RWPE1 (cell line): ENCODE measurements at places on chromosomes 16 and 17.

DNA sequence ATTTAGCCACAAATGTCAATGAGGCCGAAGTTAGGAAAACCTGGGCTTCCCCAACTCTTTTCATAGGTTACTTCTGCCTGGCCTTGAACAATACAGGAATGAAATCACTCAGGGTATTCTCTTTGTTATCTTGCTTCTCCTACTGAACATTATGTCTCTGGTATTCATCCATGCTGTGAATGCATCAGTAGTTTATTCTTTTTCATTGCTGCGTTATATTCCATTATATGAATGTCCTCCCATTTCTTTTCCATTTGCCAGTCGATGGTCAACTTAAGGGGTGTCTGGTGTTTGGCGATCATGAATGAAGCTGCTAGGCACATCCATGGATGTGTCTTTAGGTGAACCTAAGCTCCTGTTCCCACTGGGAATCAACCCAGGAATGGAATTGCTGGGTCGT is 128.3 kb downstream of the CRLF3 start:
- no peak for DNase-seq

DNA sequence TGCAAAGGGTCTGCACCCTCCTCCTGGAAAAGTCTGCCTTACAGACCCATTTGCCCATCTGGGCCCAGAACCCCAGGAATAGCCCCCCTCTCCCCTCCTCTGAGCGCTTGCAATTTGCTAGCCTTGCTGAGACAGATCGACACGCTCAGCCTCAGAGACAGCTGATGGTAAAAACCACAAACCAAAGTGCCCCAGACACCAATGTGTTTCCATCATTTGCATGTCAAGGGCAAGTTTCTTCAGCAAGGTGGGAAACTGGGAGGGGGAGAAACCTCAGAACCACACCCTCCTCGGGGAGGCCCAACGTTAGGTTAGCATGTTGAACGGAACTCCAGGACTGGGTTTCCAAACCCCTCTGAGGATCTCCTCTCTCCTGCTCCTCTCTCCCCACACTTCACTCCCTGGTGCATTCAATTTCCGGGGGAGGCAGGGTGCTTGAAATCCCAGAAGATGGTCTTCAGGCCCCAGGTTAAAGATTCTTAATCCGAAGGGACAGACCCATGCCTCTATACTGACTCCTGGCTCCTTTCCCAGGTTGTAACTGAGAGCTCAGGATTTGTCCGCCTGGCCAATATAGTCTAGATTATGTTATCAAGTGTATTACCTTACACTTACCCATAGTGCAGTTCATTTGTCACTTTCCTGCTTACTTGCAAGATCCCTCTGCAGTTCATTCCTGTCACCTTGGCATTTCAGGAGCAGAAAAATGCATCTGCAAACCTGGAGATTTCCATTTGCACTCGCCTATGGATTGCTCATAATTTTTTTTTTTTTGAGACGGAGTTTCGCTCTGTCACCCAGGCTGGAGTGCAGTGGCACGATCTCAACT is 1.3 kb upstream of the CUEDC1 start:
- no peak for DNase-seq

GRCh38 chr16:4572715-4573114 is 16.6 kb downstream of the C16orf96 start:
- DNase-seq = no peak

GRCh38 chr17:56185491-56186221 is 32.4 kb downstream of the ANKFN1 start:
- DNase-seq = no peak

- DNase-seq = no peak
These were observed 73.0 kb downstream of the PRKCB start for GRCh38 chr16:23908790-23909189.

GRCh38 chr17:81978524-81979298 is 1.3 kb downstream of the ASPSCR1 start:
- no peak for DNase-seq

GRCh38 chr16:87850009-87851006 is 19.0 kb downstream of the SLC7A5 start:
- no peak for DNase-seq

- DNase-seq = no peak
These were observed 73.3 kb downstream of the COG7 start for GRCh38 chr16:23379707-23380106.

GRCh38 chr16:47624563-47624962 is 163.4 kb downstream of the PHKB start:
- no peak for DNase-seq

- peak; percentile 17 for DNase-seq
These were observed 180.6 kb downstream of the COPRS start for GRCh38 chr17:31678431-31678830.

- DNase-seq = peak; percentile 58
These were observed 345 bp downstream of the EMC8 start for GRCh38 chr16:85798901-85799496.

DNA sequence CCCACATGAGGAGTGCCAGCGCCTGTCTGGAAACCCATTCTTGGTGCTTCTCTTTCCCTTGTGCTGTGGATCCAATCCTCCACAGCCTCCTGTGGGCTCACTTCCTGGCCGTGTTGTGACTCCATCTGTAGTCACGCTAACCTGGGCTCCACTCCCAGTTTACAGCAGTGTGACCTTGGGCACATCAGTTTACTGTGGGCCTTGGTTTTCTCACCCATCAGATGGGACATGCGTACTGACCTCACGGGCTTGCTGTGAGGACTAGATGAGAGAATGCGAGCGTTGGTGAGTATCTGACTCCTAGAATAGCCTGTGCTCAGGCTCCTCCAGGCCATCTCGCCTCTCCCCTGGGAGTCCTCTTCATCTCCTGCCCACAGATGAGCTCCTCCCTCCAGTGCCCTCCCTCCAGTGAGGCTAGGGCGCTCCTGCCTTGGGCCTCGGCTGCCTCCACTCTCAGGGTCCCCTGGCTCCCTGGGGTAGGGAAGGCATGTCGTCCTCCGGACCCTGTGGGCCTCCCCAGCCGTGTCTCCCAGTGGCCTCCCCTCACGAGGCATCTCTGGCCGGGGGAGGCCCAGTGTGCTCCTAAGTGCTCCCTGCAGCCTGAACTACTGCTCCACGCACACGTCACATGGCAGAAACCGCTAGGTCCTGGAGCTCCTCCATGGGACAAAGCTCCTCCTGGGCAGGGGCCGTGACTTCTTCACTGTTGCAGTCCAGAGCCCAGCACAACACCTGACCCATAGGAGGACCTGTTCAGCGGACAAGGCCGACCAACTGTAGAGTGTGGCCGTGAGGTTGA is 5.2 kb upstream of the FOXJ1 start:
- no peak for DNase-seq

GRCh38 chr16:3254309-3254708 is 2.1 kb downstream of the MEFV start:
- DNase-seq = no peak

- no peak for DNase-seq
These were observed 193.0 kb downstream of the IRF8 start for GRCh38 chr16:86091976-86092375.

DNA sequence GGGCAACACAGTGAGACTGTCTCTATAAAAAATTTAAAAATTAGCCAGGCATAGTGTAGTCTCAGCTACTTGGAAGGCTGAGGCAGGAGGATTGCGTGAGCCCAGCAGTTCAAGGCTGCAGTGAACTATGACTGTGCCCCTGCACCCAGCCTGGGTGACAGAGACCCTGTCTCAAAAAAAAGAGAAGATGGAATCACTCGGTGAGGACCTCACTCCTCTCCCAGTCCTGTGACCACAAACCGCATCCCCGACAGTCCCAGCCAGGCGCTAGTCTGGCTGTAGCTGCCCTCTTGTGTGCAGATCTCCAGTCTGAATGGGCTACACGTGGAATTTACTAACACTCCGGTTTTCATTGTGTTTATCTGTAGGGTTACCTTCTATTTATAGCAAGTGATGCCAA is 11.1 kb downstream of the DEXI start:
- no peak for DNase-seq

GRCh38 chr17:75010683-75011400 is 1.6 kb upstream of the MRPL58 start:
- peak; percentile 44 for DNase-seq

GRCh38 chr17:29664743-29665480 is 42.2 kb upstream of the CORO6 start:
- peak; percentile 70 for DNase-seq

GRCh38 chr16:75627851-75628250 is 4.8 kb upstream of the ADAT1 start:
- no peak for DNase-seq

DNA sequence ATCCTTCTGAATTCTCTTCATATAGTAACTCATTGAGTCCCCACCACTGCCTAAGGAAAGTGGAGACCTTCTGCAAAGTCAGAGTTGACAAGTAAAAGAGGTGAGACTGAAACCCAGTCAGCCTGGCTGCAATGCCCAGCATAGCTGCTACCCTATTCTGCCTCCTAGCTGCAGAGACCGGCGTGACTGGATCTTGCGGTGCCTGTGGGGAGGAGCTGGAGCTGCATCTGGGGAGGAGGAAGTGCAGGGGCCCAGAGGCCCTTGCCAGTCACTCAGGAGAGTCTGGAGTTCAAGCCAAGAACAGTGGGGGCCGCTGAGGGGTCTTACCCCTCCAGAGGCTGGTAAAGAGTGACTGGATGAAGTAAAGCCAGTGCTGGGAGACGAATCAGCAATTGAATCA is 35.0 kb upstream of the ZNF423 start:
- no peak for DNase-seq

GRCh38 chr16:75614066-75614897 is 8.8 kb downstream of the ADAT1 start:
- peak; percentile 43 for DNase-seq

- DNase-seq = peak; percentile 49
These were observed 1.9 kb upstream of the C16orf74 start for GRCh38 chr16:85752511-85753420.

GRCh38 chr17:44334315-44334714 is 9.7 kb upstream of the SLC25A39 start:
- DNase-seq = no peak

DNA sequence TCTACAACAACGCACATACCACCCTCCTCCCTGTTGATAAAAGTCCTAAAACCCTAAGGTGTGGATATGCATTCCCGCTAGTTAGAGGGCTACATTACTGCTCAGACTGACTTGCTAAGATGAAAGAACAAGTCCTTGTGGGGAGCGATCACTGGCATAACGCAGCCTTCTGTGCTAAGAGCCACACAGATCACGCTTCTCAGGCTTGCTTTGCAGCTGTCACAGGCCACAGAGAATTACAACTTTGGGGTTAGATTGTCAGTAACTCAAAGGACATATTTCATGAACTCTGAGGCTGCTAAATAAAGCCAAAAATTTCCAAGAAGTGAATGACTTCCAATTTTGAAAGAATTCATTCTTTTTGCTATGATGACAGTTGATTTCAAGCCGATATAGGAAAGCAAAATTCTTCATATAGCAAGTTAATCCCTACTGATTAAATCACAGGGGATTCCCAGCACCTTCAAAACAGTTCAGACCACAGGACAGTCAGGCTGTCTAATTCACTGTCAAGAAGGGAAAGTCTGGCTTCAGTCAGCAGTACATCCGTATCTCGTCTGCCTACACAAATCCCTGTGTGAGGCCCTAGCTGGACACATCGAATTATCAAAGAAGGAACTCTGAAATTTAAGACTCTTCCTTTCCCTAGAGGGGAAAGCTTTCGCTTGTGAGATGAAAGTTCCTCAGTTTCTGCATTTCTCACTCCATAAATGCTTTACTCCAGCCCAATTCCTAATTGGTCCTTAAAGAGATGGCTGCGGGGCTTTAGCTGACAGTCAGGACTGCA is 107.1 kb downstream of the VPS53 start:
- no peak for DNase-seq

DNA sequence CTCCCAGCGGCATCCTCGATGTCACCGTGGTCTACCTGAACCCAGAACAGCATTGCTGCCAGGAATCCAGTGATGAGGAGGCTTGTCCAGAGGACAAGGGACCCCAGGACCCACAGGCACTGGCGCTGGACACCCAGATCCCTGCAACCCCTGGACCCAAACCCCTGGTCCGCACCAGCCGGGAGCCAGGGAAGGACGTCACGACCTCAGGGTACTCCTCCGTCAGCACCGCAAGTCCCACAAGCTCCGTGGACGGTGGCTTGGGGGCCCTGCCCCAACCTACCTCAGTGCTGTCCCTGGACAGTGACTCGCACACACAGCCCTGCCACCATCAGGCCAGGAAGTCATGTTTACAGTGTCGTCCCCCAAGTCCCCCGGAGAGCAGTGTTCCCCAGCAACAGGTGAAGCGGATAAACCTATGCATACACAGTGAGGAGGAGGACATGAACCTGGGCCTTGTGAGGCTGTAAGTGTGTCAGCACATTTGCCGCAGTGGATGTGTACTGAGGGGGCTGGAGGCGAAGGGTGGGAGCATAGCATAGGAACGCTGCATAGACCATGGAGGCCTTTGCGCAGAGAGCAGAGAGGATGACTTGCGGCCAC is 3.3 kb upstream of the TEDC2 start:
- no peak for DNase-seq

GRCh38 chr17:71234349-71234748 is 886.5 kb upstream of the SOX9 start:
- no peak for DNase-seq

GRCh38 chr16:3838600-3839401 is 41.7 kb downstream of the CREBBP start:
- DNase-seq = no peak

DNA sequence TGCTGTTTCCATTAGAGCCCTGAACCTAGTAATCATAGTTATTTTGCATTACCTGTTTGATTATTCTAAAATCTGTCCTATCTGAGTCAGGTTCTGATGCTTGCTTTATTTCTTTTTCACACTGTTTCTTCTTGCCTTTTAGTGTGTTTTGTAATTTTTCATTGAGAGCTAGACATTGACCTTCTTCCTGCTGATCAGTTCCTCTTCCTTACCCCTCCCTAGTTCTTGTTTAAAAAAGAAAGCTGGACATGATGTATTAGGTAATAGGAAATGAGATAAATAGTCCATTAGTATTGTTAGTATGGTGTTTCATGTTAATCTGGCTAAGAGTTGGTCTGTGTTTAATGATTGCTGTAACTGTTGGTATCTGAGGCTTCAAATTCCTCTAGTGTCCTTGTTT is 13.4 kb downstream of the WWP2 start:
- no peak for DNase-seq
